Activated CD4-positive, alpha-beta memory T cell treated with anti-CD3 and anti-CD28 coated beads for 36 hours (primary cell): ENCODE measurements at places on chromosomes 6 and 20. TPM values are rescaled to one million over a fixed set of nuclear protein-coding genes. Genes with fewer than 3 reads are reported as not detected.

Gene ZKSCAN4
- 3.8 TPM for total RNA-seq

Gene LAMA4
- total RNA-seq, result not detected

DNA sequence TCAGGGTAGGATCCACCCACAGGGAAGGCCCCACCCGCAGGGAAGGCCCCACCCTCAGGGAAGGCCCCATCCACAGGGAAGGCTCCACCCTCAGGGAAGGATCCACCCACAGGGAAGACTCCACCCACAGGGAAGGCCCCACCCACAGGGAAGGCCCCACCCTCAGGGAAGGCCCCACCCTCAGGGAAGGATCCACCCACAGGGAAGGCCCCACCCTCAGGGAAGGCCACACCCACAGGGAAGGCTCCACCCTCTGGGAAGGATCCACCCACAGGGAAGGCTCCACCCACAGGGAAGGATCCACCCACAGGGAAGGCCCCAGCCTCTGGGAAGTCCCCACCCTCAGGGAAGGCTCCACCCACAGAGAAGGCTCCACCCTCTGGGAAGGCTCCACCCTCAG, 40.5 kb downstream of the KCNQ2 start:
- DNase-seq, result no peak

GRCh38 chr20:41086402-41087324, 50.7 kb upstream of the PLCG1 start:
- DNase-seq, result no peak

Gene KCNG1
- 1.6 TPM for total RNA-seq

GRCh38 chr6:89999154-89999553, 104.9 kb downstream of the GJA10 start:
- peak; percentile 70 for DNase-seq

DNA sequence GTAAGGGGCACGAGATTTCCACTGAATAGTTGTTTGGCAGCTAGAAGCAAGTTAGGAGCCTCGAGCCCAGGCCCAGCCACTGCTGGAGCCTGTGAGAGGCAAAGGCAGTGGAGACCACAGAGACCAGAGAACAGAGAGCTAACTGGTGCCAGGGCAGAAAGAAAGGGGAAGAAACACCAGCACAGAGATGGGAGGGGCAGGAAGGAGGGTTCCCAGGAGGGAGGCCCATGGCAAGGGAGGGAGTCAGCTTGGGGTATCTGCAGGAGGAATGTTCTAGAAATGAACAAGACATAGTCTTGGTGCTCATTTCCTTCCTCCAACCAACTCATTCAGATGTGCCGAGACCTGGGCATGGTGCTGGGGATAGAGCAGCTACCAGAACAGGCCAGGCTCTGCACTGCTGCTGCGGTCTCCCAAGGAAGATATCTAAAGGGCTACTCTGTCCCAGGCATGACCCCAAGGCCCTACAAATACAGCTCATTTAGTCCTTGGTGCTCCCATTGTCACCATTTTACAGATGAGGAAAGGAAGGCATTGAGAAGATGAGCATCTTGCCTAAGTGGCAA, 10.7 kb downstream of the ANGPT4 start:
- no peak for DNase-seq

- DNase-seq, result no peak
Measured at GRCh38 chr6:168116975-168117899, 38.2 kb upstream of the FRMD1 start.

GRCh38 chr20:32181606-32182005, 25.9 kb downstream of the PLAGL2 start:
- DNase-seq, result no peak

Gene PRKN
- 1.00 TPM for total RNA-seq

GRCh38 chr20:50577175-50578018, 67.2 kb downstream of the PTPN1 start:
- DNase-seq, result no peak

DNA sequence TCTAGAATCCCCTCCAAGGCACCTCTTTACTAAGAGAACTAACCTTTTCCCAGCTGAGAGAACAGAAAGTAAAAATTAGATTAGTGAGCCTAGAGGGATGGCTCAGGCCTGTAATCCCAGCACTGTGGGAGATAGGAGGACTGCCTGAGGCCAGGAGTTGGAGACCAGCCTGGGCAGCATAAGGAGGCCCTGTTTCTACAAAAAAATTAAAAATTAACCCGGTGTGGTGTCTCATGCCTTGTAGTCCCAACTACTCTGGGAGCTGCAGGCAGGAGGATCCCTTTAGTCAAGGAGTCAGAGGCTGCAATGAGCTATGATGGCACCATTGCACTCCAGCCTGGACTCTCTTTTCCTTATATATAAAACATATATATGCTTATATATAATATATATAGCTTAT, 5.5 kb upstream of the OOEP start:
- DNase-seq, result no peak

Gene SLC22A16
- total RNA-seq, result not detected

Gene LHFPL5
- total RNA-seq, result not detected
